ENCODE measurements at places on chromosomes 4 and X.

- DNase-seq, result no peak
Measured at GRCh38 chr4:75547647-75548387, 8.0 kb upstream of the ODAPH start.

DNA sequence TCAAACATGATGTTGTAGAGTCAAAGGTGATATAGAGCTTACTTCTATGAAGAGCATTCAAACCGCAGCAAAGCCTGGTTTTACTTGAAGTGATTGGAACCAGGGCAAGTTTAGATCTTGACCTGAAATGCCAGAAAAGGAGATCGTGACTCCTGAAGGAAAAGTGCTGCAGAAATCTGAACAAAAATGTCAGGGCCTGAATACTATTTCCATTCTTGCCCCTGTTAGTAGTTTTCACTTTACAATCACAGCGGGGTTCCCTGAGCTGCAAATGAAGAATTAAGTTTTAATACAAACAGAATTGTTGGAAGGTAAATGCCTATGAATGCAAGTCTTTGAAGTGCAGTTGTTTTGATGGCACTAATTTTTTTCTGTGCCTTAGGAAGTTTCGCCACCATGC is 4.1 kb downstream of the SLIT2 start:
- no peak for DNase-seq

DNA sequence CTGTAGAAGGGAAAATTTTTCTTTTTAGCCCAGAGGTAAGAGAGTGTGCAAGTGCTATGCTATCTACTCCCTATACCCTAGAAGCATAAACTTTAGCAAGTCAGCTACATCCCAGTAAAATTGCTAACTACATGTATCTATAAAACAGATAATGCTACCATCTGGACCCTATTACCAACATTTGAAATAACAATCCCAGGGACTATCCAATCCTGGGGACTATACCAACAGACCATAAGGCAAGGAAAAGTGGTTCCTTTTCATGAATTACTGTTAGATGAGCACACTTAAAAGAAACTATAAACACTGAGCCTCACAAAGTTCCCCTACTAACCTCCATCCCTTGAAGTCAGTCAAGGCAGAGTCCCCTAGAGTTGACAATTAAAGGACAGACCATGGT is 213.6 kb upstream of the VEGFC start:
- no peak for DNase-seq

DNA sequence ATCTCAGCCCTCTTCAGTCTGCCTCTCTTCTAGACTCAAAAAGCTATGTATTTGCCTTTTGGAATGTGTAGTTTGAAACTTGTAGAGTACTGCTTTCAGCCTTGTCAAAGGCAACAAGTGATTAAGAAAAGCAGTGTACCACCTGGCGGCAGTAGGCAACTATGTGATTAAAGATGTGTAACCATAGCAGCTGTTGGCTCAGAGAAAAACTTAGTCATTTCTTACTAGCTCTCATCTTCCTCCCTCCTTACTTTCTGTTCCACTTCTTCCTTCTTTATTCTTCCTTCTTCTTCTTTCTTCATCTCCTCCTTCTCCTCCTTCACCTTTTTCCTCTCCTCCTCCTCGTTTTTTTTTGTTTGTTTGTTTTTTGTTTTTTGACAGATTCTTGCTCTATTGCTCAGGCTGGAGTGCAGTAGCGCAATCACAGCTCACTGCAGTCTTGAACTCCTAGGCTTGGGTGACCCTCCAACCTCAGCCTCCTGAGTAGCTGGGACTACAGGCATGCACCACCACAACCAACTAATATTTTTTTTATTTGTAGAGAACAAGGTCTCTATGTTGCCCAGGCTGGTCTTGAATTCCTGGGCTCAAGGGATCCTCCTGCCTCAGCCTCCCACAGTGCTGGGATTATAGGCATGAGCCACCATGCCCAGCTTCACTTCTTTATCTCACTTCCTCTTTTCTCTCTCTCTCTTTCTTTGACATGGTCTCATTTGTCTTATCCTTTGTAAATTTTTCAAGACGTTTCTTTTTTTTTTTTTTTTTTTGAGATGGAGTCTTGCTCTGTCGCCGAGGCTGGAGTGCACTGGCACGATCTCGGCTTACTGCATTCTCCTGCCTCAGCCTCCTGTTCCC is 32.6 kb downstream of the ABHD18 start:
- DNase-seq, result no peak

DNA sequence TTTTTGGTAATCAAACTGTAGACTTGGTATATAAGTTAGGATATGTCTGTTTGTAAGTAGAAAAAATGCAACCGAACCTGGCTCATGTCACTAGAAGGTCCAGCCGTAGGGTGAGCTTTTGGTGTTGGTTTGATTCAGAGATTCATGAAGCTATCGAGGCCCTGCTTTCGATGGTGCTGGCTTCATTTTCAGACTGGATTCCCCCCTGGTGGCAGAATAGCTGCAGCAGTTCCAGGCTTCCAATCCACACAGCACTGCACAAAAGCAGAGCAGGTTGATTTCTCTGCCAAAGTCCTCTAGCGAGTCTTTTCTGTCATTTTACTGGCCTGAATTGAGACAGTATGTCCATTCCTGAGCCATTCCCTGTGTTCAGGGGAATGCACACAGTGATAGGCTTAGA is 33.1 kb downstream of the PDK3 start:
- DNase-seq, result no peak

DNA sequence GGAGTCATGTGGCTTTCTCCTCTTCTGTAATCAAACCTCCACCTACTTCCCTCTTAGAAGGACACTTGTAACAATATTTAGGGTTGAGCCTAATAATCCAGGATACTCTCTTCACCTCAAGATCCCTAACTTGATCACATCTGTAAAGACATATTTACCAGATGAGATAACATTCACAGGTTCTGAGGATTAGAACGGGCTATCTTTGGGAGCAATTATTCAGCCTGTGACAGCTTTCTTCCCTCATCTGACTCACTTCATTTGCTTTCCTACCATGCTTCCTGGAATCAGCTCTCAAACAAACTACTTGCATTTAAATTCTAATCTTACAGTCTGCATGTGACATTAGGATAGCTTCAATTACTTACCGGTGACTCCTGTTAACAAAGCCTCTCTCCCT is 133.5 kb upstream of the NDST3 start:
- no peak for DNase-seq

DNA sequence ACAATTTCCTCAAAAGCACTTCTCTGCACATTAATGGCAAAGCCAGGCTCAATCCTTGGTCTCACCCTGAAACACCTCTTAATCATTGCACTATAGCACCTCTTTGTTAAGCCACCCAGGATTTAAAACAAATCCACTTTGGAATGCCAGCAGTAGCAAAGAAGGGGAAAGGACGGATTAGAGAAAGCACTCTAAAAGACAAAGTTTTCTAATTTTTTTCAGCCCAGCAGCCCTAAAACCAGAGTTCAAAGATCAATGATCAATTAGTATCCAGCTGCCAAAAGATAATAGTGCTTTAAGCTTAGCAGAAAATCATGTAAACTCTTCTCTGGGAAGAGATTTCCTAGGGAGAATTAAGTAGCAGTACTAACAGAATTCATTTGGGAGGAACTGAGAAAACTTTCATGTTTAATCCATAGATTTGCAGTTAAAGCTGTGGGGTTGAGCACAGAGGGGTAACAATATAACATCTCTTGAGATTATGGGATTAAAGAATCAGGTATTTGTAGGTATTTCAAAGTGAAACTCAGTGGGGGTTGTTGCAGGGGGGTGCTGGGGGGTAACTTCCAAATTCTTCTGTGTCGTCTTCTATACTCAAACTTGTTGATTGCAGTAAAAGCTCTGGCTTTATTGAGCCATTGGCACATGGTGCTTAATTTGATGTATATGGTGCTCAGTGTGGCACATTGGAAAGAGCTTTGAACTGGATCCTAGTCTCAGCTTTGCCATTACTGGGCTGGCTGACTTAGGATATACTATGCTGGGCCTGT is 61.8 kb downstream of the LRRC66 start:
- no peak for DNase-seq

GRCh38 chr4:110669663-110670062 is 46.8 kb upstream of the PITX2 start:
- DNase-seq, result no peak

GRCh38 chrX:20313899-20314298 is 47.2 kb upstream of the RPS6KA3 start:
- DNase-seq, result no peak

- no peak for DNase-seq
Measured at GRCh38 chrX:16039363-16039762, 84.0 kb upstream of the GRPR start.
